ENCODE measurements at places on chromosomes 7 and 10.

DNA sequence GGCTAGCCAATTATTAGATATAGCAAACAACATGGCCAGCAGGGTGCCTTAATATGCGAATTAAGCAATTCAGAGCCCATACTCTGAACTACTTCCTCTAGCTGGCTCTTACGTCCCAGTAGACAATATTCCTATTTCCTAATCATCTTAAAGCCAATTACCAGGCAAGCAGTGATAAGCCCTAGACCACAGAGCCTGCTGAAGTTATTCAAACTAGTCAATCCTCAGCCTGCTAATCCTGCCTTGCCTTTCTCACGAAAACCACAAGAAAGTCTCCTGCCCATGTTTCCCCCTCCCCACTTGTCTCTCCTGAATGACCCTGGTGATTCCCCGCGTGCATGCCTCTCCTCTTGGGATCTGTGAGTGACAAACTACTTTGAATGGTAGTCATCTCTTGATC lies 86.8 kb upstream of the CACNA2D1 start:
- no peak for DNase-seq

DNA sequence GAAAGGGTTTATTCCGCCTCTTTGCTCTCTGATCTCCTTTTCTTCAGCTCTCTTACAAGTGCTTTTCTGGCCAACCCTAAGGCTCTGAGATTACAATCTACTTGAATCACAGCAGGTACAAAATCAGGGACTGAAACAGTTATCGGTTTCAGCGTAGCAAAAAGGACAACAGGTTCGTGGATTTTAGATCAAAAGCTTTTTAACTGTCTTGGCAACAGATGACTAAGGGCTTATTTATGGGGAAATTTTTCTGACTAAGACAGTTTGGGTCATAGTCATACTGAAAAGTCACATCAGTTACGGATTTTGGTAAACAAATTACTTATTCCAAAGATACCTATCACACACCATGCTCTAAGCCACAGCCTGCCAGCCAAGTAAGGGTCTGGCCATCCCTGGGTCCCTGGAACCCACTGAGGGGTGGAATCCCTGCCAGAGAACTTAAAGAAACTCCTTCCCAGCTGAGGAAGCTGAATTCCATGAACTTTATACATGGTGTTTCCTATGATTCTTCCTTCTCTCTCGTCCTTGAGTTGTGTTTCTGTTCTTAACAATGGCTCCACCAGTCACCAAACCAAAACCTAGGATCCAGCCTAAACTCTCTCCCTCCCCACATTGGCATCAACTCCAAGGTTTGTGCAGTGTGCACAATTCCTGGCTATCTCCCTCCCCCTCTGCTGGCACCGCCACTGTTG lies 169.3 kb downstream of the FAM107B start:
- DNase-seq, result no peak

GRCh38 chr7:71320916-71321315 lies 189.0 kb downstream of the GALNT17 start:
- DNase-seq, result no peak

DNA sequence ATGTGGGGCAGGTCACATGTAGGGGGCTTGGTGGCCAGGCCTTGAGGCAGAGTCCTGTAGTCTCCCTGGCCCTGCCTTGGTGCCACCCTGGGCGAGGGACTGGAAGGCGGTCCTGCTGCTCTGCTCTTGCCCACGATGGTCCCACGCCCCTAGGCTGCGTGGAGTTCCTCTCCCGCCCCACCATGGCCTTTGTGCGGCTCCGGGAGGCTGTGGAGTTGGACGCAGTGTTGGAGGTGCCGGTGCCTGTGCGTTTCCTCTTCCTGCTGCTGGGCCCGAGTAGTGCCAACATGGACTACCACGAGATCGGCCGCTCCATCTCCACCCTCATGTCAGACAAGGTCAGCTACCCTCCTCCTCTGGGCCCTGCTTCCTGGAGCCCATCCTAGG lies 10.0 kb downstream of the FASTK start:
- DNase-seq, result no peak

GRCh38 chr7:13986208-13986607 lies 3.3 kb downstream of the ETV1 start:
- no peak for DNase-seq

- no peak for DNase-seq
These were observed 385.5 kb downstream of the SFMBT2 start for GRCh38 chr10:7025296-7025695.

DNA sequence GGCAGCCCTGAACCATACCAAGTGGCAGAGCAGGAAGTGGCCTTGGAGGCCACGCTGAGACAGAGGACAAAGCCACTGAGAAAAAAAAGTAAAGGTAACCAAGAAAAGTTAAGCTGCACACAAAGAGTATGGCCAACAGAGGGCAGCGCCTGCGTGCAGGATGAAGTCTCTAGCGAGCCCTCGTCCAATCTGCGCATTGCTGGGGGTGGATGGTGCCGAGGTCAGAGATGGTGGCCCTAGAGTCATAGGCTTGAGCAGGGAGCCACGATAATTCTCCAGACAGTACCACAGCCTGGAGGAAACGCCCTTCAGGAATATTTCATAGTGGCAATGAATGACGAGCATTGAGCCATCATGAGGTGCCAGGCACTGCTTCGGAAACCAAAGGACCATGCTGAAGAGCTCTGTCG lies 9.7 kb downstream of the ATP6V0E2 start:
- DNase-seq, result no peak

- no peak for DNase-seq
These were observed 61.3 kb downstream of the ZNF22 start for GRCh38 chr10:45061982-45062381.

DNA sequence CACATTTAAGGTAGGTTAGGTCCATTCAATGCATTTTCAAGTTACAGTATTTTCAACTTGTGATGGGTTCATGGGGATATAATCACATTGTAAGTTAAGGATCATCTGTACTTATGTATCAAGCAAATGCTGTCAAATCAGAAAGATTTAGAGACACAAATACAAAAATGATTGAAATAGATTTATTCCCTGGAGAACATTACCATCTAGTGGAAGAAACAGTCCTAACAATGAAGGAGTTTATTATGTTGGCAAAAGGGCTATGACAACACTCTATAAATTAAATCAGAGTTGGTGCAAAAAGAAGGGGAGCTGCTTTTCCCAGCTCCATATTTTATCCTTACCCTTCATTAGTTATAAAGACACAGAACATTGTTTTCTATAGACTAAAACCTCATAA lies 69.0 kb downstream of the PRSS58 start:
- no peak for DNase-seq

DNA sequence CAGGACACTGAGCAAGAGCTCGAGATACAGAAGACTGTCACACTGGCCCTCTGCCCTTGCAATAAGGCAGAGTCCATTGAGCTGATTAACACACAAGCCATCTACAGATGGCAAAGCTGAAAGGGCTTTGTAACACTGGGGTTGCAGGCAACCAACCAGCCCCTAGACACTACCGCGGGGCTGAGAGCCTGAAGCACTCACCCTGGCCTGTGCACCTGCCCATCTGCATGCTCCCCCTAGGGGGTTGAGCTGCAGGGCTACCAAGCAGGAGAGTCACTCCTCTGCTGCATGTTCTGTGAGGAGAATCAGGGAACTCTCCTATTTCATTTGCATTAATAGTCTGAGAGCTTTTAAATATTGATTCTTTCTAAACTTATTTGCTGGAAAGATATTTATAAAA lies 128.1 kb upstream of the VIPR2 start:
- no peak for DNase-seq

- DNase-seq, result no peak
These were observed 36.0 kb downstream of the DYNC1I1 start for GRCh38 chr7:95808396-95808795.

GRCh38 chr10:98472196-98472595 lies 25.5 kb upstream of the HPS1 start:
- no peak for DNase-seq

GRCh38 chr10:80202934-80203834 lies 2.2 kb downstream of the ANXA11 start:
- DNase-seq, result no peak

DNA sequence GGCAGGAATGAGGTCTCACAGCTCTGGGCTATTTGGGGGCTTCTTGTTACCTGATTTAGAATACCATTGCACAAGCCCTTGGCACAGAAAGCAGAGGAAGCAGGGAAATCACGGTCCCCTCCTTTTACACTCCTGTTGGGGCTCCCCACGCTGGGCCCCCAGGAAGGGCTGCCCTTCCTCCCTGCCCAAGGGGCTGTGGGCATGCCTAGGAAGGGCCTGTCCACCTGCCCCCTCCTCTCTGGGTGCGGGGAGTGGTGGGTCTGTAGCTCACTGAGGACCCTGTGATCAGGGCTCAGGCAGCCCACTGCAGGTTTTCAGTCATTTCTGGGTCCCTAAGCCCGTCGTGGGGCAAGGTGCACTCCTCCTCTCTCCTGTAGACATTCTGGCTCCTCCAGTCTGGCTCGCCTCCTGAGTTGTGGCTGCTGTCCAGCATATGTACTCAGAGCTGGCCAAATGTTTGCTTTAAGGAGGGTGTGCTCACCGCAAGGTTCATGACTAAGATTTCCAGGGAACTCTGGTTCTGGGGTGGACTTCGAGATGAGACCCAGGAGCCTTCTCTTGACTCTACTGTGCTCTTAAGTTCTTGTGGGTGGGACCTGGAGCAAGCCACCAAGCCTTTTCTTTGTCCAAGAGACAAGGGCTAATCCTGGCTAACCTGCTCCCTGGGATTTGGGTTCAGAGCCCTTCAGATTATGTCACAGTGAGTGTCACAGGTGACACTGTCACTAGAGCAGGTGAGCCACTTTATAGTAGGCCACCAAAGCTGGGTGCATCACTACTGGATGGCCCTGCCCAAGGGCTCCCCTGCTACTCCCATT lies 56.0 kb downstream of the TACR2 start:
- DNase-seq, result no peak

GRCh38 chr7:115132096-115132495 lies 210.2 kb downstream of the MDFIC start:
- no peak for DNase-seq

GRCh38 chr7:152014722-152015121 lies 10.8 kb upstream of the GALNT11 start:
- DNase-seq, result no peak

Data from C1 segment of cervical spinal cord (tissue), 14 donors.